ENCODE measurements at places on chromosomes 12 and 14.

DNA sequence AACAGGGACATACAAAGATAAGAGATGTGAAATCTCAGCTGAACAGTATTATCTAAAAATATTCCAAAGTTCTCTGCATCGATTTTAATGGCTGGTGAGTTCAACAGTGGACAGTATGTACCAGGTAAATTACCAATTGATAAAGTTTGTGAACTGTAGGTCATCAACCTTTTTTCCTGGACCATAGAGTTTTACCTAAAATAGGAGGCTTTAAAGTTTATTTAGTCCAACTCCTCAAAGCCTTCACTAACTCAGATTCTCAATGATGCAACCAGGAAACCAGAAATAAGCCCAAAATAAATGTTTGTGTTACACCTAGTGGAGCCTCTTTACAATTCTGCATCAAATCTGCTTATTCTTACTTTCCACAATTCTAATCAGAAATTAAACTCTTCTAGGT is 205.8 kb downstream of the ANO6 start:
- DNase-seq = no peak

- DNase-seq = no peak
Measured at GRCh38 chr12:65517656-65518210, 239.2 kb downstream of the MSRB3 start.

GRCh38 chr14:91885839-91886238 is 18.5 kb upstream of the TC2N start:
- DNase-seq = no peak

DNA sequence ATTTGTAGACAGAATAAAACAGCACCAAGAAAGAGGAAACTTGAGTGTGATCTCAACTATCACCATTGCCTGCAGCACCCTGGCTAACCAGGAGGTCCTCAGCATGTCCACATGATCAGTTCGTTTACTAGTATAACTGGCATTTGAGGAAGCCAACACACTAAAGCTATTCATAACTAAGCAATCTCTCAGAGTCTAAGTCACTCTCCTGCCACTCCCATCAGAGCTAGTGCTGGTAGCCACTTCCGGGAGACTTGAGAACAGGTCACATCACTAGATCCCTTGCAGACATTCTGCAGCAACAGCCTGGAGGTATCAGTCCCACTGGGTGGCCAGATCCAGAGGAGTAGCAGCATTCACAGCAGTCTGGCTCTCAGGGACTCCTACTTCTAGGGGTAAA is 352.9 kb upstream of the OR4E1 start:
- no peak for DNase-seq

DNA sequence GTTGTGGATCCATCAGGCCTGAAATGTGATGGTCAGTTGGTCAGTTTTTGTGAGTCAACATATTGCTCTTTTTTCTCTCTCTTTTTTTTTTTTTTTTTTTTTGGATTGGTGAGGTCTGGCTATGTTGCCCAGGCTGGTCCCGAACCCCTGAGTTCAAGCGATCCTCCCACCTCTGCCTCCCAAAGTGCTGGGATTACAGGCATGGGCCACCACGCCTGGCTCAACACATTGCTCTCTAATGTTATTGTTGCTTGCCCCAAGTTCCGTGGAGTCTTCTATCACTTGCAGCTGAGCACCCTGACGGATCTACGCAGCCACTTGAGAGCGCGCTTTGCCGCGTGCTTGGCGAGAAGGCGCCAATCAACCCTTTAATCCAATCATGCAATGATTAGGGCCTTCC is 69.5 kb upstream of the DIO3 start:
- DNase-seq = no peak

DNA sequence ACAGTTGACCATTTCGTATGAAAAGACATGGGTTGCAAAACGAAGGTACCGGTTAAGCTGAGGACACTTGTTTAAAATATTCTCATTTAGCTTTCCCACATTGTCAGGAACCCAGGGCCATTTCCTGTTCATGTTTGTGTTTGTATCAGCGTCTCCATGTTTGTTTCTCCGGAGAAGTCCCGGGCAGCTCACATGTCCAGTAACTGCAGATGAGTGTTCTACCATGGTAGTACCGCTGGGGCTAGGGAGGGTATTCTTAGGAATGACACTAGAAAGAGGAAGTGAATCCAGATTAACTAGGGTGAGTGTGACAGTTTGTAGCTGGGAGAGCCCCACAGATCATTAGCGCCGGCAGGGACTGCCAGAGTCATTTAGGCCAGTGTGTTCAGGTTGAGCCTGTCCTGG is 50.0 kb upstream of the EVL start:
- DNase-seq = no peak

GRCh38 chr12:113841786-113842185 is 124.3 kb downstream of the RBM19 start:
- no peak for DNase-seq

DNA sequence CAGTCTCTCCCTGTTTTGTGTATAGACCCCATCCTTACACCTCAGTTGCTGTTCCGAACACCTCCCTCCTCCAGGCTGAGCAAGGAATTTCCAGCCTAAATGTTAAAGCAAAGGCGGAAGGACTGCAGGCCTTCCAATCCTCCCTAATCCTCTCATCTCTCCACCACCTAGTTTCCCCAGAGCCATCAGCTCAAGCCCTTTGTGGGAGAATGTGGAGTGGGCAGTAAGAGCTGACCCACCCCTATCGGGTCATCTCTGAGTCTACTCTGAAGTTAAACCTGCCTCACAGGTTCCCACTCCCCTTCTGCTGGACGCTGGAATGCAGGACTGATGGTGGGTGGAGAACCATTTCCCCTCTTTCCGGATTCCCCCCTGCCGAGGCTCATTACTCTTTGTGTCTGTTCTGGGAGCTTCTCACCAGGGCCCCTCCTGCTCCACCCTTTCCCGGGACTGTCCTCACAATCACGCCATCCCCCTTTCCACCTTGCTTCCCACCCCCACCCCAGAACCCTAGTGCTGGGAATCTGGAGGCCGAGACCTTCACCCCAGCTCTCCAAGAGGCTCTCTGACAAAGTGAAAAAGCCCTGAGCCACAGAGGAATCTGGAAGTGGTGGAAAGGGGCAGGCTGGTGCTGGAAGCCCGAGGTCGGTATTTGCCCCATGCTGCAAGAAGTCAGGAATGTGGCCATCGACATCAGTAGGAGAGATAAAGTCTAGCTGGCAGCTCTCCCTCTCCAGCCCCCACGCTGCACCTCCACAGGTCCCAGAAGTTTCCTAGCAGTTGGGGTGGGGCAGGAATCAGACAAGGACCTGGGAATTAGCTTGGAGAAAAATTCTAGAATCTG is 3.3 kb upstream of the KRT18 start:
- DNase-seq = no peak

GRCh38 chr14:28576523-28576922 is 190.1 kb upstream of the FOXG1 start:
- no peak for DNase-seq
